ENCODE measurements at places on chromosomes 12 and 14.

- no peak for DNase-seq
Observed at GRCh38 chr12:117967043-117967442, 1.7 kb downstream of the KSR2 start.

- no peak for DNase-seq
Observed at GRCh38 chr12:119751961-119752360, 84.0 kb downstream of the PRKAB1 start.

DNA sequence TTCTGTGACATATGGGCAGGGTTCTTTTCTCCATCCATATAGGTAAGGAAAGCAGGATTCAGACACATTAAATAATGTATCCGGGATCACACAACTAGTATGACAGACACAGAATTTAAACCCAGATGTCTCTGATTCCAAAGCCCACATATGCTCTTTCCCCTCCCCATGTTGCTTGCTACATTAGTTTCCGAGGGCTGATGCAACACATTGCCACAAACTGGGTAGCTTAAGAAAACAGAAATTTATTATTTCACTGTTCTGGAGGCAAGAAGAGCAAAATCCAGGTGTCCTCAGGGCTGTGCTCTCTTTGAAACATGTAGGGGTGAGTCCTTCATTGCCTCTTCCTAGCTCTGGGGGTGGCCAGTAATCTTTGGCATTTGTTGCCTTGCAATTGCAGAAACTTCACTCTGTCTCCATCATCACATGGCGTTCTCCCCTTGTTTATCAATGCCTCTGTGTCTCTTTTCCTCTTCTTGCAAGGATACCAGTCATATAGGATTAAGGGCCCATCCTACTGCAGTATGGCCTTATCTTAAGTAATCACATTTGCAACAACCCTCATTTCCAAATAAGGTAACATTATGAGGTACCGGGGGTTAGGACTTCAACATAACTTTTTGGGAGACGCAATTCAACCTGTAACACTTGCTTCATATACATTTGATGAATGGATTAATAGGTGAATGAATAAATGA is 83.0 kb upstream of the CCND2 start:
- no peak for DNase-seq

DNA sequence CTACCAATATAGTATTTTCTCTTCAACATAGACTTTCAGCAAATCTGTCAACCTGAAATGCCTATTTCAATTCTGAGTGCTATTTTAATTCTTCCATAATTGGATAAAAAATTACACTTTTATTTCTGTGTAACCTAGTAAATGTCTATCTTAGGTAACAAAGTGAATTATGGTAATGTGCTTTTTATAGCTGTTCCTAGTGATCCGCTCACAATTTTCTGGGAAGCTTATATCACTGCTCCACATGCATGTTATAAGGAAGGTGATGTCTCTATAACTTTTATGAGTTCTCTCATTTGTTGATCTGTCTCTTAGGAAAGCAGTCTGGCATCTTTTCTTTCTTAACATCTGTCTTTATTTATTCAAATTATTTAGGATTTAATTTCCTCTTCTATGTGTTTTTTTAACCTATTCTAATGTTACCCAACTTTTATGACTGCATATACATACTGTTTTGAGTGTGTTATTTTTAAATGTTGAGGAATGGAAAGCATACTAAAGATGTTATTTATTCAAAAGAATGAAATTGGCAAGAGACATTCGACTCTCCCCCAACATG is 777.1 kb upstream of the MDGA2 start:
- DNase-seq, result no peak

DNA sequence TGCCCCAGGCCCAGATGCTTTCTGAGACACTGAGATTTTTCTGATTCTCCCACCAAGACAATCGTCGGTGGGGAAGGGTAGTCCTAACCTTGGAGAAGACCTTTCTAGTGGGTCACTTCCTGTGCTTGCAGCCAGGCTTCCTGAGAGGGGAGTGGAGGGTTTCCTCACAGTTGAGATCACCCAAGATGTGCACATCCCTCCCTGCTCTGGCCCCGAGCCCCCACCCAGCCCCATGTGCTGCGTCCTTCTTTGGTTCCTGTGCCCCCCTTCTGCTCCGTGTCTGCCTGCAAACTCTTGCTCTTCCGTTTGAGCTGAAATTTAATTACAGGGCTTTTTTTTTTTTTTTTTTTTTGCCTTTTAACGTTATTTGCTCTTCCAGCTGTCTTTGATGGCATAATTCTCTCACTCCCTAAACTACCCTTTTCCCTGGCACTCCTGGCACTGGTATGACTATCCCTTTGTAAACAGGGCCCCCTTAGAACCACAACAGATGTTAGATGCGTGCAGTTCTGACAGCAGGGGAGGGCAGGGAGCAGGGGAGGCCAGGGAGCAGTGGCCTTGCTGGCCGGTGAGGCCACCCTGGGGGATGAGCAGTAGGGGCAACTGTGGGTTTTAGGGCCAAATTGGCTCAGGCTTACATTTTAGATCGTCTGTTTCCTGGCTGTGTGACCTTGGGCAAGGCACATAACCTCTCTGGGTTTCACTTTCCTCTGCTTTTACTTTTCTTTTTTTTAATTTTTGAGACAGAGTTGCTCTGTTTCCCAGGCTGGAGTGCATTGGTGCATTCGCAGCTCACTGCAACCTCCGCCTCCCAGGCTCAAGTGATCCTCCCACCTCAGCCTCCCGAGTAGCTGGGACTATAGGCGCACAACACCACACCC is 144.5 kb downstream of the PHETA1 start:
- no peak for DNase-seq

DNA sequence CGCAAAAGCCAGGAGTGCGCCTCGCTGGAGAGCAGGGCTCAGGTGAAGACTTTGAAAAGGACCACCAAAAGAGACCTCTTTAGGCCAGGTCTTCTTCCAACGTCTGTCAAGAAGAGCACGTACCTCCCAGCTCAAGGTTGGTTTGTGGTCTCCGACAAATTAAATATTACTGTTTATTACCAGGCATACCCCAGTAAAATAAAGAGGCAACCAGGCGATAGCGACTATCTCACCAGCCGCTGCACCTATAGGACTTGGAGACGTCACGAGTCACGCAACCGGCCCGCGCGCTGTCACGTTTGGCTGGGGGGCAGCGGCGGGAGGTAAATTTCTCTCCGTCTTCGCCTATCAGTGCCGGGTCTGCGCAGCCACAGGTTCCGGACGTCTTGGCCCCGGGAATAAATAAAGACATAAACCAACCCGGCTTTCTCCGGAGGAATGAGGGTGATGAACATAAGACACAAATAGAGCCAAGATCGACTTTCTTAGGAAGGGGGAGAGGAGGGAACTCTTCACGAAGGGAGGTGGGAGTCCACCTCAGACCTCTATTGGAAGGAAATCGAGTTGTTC is 2.0 kb upstream of the TBX5 start:
- no peak for DNase-seq

DNA sequence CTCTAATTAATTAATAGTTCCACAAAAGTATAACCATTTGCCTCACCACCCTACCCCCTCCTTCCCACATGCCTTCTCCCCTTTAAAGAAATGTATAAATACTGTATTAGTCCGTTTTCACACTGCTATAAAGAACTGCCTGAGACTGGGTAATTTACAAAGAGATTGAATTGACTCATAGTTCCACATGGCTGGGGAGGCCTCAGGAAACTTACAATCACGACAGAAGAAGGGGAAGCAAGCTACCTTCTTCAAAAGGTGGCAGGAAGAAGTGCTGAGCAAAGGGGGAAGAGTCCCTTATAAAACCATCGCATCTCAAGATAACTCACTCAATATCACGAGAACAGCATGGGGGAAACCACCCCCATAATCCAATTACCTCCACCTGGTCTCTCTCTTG is 8.2 kb upstream of the RESF1 start:
- DNase-seq, result no peak

GRCh38 chr12:52713960-52714886 is 10.9 kb upstream of the KRT77 start:
- no peak for DNase-seq

GRCh38 chr14:48027115-48027514 is 351.7 kb upstream of the MDGA2 start:
- no peak for DNase-seq

DNA sequence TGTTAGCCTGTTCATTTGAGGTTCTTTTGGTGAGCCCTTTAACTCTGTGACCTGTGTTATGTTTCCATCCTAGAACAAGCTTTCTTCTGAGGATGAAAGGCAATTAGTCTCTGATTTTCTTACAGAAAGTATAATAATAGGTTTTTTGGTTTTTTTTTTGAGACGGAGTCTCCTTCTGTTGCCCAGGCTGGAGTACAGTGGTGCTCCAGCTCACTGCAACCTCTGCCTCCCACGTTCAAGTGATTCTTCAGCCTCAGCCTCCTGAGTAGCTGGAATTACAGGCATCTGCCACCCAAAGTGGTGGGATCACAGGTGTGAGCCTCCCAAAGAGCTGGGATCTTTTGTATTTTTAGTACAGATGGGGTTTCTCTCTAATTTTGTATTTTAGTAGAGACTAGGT is 52.7 kb upstream of the SYNE2 start:
- DNase-seq, result no peak

DNA sequence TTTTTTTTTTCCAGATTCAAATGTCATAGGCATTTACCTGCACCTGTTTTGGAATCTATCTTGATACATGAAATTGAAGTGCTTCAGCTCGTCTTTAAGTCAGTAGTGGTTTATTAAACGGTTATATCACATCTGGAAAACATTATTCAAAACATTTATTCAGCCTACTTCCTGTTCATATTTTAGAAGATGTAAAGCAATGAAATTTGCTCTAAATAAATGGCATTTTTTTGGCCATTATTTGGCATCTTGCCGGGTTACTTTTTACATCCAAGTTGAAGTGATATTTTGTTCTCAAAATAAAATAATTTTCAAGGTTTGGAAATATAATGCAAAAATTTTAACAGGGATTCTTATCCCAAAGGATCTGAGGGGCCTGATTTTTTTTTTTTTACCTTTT is 103.1 kb downstream of the EML1 start:
- DNase-seq, result no peak

- no peak for DNase-seq
Observed at GRCh38 chr12:24364921-24365320, 415.5 kb upstream of the SOX5 start.

DNA sequence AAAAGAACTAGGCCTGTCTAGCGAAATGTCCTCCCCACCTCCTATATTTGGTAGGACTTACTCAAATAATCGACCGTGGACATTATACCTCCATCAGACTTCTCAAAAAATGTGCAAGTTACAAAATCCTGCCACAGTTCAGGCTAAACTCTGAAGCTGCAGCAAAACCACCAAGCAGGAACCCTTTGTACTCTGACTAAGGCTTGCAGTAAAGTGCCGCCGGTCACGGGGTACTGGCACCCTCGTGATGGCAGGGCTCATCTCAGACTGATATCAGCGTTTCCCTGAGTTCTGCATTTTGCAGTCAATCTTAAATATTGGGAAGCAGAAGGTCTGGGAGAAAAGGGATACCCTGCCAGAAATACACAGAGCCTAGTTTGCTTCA is 17.1 kb downstream of the SLC11A2 start:
- DNase-seq, result no peak

Data from NAMALWA (cell line).